Prostate gland (tissue), 2 donors: ENCODE measurements at places on chromosomes 7 and 10. TPM values are rescaled to one million over a fixed set of nuclear protein-coding genes. Genes with fewer than 3 reads are reported as not detected.
A peak's percentile ranks its signal among the peaks of the same experiment; 100 is the strongest.

LGI1 gene
- total RNA-seq = 0.91 TPM

PIP gene
- 2.2 TPM for total RNA-seq

HOXA4 gene
- total RNA-seq = 1.4 TPM

PARD3 gene
- 61.9 TPM for total RNA-seq

PPP1R3A gene
- 0.11 TPM for total RNA-seq

BMPER gene
- total RNA-seq = 8.4 TPM

TMEM236 gene
- 0.14 TPM for total RNA-seq

ENKUR gene
- total RNA-seq = 0.62 TPM

DNA sequence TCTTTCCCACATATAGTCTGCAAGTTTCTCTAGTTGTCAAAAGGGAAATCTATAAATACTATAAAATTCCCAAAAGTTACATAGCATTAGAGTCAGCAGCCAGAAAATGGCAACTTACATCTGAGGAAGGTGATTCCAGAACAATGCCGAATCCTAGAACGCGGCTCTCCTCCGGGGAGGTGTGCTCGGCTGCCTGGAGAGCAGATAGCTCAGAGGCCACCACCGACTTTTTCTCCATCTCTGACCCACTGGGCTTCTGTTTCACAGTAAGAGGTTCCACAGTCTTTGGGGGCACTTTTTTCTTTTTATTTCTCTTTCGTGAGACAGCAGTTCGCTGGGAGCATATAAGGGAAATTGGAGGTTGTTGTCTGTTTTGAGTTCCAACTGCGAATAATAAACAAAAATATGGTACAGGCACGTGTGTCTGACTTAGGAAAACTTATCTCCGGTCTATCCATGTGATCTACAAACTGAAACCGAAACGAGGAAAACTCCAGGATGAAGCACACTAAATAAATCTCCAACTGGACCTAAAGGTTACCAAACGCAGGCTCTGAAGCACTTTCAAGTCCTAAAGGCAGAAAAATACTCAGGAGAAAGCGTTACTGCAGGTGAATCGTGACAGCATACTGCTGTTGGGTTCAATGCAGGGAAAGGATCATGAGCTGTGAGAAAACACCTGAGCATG, 36.2 kb downstream of the BEND7 start:
- no peak overlapping the region for H3K4me3 ChIP-seq
- H3K4me1 ChIP-seq = no peaks in the 10 kb centered on the region
- H3K36me3 ChIP-seq = no peaks in the 10 kb centered on the region
- DNase-seq = no peak

GRCh38 chr10:62779487-62780248, 24.9 kb upstream of the ADO start:
- H3K27ac ChIP-seq = no peak overlapping the region
- H3K4me3 ChIP-seq = no peak overlapping the region
- H3K36me3 ChIP-seq = no peaks in the 10 kb centered on the region
- H3K27me3 ChIP-seq = no peaks in the 10 kb centered on the region
- no peak for DNase-seq

- H3K4me1 ChIP-seq = no peaks in the 10 kb centered on the region
- H3K4me3 ChIP-seq = no peak overlapping the region
- H3K27me3 ChIP-seq = no peaks in the 10 kb centered on the region
- no peaks in the 10 kb centered on the region for H3K36me3 ChIP-seq
Measured at GRCh38 chr7:149467321-149467859, 6.5 kb upstream of the ZNF777 start.

DNA sequence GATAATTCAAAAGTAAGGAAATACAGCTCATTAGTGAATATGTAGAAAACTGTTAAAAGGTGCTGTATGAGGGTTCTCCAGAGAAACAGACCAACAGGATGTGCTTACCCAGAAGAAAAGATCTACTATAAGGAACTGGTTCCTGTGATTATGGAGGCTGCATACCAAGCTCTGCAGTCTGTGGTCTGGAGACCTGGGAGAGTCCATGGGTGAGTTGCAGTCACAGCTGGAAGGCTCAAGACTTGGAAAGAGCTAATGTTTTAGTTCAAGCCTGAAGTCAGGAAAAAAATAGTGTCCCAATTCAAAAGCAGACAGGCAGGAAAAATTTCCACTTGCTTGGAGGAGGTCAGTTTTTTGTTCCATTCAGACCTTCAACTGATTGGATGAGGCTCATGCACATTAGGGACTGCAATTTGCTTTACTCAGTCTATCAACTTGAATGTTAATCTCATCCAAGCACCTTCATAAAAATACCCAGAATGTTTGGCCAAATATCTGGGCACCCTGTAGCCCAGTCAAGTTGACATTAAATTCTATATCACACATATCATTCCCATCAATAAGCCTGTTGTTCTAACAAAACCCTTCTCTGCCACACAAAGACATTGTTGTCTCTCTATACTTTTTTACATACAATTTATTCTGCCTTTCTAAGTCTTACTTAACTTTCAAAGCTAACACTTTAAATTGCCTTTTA, 197.9 kb upstream of the KLF6 start:
- no peak overlapping the region for H3K27ac ChIP-seq
- no peaks in the 10 kb centered on the region for H3K36me3 ChIP-seq
- no peaks in the 10 kb centered on the region for H3K27me3 ChIP-seq
- no peaks in the 10 kb centered on the region for H3K4me1 ChIP-seq

DNA sequence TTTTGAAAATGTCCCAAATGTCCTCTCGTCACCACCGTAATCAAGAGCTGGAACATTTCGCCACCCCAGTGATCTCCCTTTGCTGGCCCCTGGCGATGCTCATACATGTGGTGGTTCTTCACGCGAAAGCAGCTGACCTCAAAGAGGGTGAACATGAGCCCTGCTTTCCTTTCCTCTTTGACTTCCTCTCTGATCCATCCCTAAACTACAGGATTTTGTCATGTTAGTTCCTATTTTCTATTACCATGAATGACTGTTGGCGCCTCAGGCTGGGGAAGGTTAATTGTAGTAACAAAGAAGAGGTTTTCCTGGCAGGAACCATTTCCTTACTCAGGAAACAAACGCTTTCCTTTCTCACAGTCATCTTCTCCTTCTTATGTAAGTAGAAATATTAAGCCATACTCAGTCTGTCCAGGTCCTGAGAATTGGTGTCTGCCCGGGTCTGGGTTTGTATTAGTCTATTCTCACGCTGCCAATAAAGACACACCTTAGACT, 114.5 kb downstream of the INSYN2A start:
- H3K36me3 ChIP-seq = no peaks in the 10 kb centered on the region
- no peak overlapping the region for H3K27ac ChIP-seq

DNA sequence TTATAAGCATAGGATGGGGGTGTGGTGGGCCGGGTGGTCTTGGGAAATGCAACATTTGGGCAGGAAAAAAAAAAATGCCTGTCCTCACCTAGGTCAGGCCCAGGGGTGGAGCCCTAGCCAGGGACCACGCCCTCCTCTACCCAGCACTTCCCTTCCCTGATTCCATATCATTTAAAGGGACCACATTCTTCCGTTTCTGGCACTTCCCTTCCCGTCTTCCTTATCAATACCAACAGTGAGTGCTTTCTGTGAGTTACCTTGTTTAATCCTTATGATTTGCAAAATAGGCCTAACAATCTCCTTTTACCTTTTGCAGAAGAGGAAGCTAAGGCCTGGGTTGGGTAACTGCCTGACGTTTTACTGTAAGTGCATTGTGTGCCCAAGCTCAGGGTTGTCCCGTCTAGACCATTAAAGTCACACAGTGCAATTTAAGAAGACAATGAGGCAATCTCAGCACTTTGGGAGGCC, 16.7 kb upstream of the C10orf95 start:
- H3K4me1 ChIP-seq = no peaks in the 10 kb centered on the region
- no peak overlapping the region for H3K27ac ChIP-seq
- no peak overlapping the region for H3K4me3 ChIP-seq

DNA sequence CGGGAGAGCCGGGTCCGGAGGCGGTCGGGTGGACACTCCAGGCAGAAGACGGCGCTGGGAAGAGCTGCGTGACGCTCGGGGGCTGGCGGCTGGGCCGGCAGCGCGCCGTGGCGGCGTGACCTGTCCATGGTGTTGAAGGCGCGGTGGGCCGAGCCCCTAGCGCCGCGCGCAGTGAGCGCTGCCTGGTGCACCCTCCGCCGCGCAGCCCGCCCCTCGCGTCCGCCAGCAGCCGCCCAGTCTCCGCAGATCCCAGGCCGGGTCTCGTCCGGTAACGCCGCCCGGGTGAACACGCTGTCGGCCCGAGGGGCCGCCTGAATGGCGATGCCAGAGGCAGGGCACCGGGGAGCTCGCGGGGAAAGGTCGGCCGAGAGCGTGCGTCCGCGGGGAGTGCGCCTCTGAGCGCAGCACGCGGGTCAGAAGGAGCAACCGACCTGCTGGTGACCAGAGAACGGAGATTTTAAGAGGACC, 657 bp upstream of the TMEM178B start:
- H3K4me3 ChIP-seq = peak overlapping the region; percentile 41
- H3K36me3 ChIP-seq = no peaks in the 10 kb centered on the region
- peak; percentile 21 for DNase-seq
- no peaks in the 10 kb centered on the region for H3K4me1 ChIP-seq
- no peaks in the 10 kb centered on the region for H3K27me3 ChIP-seq

DNA sequence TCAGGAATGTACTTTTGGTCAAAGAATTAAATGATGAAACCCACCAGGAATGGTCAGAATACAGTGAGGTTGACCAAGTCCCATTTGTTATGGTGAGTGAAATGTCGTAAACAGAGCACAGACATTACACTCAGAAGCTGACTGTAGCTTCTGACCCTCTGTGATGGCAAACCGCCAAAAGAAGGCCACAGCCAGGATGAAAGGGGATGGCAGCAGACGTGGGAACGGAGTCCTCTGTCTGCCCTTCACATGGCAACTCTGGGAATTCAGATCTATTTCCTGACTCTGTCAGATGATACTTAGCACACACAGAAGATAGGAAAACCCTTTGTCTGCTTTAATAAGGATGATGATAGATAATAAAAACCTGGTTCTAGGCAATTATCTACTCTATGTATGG, 757.1 kb downstream of the SORCS3 start:
- no peaks in the 10 kb centered on the region for H3K27me3 ChIP-seq
- no peak overlapping the region for H3K4me3 ChIP-seq
- H3K27ac ChIP-seq = no peak overlapping the region
- H3K36me3 ChIP-seq = no peaks in the 10 kb centered on the region
- H3K4me1 ChIP-seq = no peaks in the 10 kb centered on the region

DNA sequence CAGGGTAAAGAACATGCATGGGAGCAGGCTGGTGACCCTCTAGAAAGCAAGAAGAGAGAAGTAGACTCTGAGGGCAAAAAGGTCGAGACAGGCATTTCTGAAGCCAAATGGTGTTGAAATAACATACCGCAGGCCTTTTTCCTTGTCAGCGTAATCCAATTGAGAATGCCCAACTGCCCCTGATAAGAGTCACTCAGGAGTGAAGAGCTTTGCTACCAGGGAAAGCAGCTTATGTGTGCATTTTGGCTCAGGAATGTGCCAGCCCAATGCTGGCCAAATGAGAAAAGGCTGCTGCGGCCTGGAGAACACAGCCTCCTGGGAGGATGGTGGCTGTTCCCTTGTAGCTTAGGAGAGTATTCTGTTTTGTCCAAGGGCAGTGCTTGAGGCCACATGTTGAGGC, 61.4 kb upstream of the NFKB2 start:
- H3K27me3 ChIP-seq = no peaks in the 10 kb centered on the region
- no peak overlapping the region for H3K27ac ChIP-seq
- no peak for DNase-seq
- no peaks in the 10 kb centered on the region for H3K4me1 ChIP-seq
- H3K36me3 ChIP-seq = no peaks in the 10 kb centered on the region

DNA sequence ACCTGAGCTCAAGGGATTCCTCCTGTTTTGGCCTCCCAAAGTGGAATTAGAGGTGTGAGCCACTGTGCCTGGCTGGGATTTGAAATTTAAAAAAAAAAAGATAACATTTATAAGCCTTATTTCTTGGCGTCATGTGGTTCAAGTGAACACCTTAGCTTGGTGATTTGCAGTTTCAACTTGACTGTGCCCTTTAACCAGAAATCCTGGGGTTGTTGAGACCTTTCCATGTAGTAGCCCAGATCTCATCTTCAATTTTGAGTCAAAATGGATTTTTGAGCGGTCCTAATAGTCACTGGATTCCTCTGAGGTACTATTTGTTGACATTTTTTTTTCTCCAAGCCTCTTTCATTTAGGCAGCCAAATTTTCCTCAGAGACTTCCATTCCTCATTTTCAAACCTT, 29.5 kb upstream of the FBXW4 start:
- H3K27me3 ChIP-seq = no peaks in the 10 kb centered on the region
- H3K36me3 ChIP-seq = no peaks in the 10 kb centered on the region
- H3K4me3 ChIP-seq = no peak overlapping the region
- no peak for DNase-seq

DNA sequence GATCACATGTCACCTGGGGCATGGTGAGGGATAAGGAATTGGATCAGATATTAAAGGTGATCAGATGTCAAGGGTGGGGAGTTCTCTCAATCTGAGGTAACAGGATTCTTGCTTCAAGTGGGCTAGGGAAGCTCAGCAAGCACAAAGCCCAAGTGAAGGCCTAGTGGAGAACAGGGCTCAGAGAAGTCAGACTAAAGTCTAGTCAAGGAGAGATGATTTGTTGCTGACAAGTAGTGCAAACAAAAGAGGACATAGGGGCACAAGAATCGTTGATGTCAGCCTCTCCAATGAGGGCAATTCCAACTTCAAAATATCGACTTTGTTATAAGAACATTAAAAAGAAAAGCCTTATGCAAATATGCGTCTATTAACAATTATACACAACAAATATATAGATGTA, 852.8 kb upstream of the CELF2 start:
- DNase-seq = no peak
- H3K4me1 ChIP-seq = no peaks in the 10 kb centered on the region
- no peak overlapping the region for H3K27ac ChIP-seq
- H3K27me3 ChIP-seq = no peaks in the 10 kb centered on the region
- no peaks in the 10 kb centered on the region for H3K36me3 ChIP-seq
